ENCODE measurements at places on chromosomes 13 and 19.

DNA sequence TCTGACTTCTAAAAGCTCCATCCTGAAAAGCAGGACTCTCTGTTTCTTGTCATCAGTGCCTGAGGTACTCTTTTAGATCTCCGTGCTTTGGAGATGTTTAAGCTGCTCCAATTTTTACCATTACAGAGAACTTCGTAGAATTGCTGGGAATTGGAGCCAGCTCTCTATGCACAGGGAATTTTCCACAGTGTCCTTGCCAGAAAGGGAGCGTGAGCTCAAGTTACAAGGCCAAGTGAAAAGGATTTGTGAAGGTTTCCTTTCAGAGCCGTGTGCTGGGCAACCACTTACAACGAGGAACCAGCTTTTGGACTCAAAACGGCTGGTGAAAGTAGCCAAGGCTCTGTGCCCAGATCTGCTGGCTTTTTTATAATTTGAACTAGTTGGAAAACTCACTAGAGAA is 82.6 kb downstream of the NUFIP1 start:
- DNase-seq = no peak

- no peak for DNase-seq
Observed at GRCh38 chr13:59478908-59479307, 684.8 kb downstream of the DIAPH3 start.

- no peak for DNase-seq
Observed at GRCh38 chr13:79360095-79360494, 46.0 kb downstream of the RBM26 start.

- DNase-seq = no peak
Observed at GRCh38 chr13:106331116-106331515, 204.3 kb downstream of the EFNB2 start.

DNA sequence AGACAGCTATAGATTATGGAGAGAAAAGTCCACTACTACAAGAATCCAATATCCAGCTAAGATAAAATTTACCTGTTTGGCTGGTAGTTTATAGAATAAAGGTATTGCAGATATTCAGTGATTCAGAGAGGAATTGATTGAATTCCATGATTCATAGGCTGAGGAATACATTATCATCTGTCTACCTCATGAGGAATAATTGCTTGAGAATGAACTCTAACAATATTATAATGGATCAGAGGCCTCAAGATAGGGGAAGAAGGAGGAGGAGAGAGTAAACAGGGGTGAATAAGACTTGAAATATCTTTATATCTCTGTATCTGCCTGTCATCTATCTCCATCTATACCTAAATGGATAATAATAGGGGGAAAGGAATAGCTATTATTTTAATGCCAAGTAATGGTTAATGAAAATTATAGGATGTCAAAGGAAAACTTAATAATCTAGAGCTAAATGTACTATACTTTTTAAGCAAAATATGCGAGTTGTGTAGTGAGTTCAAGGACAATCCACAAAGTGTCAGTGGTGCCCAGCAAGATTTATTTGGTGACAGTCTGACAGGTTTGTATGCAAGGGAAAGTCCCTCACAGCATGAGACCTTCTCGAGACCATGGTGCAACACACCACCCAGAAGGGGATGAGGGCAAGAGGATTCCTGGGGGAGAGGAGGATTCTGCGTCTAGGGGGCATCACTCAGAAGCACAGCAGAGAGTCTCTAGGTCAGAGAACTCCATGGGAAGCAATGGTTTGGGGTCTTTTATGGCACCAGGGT is 224.5 kb downstream of the GPC5 start:
- no peak for DNase-seq

DNA sequence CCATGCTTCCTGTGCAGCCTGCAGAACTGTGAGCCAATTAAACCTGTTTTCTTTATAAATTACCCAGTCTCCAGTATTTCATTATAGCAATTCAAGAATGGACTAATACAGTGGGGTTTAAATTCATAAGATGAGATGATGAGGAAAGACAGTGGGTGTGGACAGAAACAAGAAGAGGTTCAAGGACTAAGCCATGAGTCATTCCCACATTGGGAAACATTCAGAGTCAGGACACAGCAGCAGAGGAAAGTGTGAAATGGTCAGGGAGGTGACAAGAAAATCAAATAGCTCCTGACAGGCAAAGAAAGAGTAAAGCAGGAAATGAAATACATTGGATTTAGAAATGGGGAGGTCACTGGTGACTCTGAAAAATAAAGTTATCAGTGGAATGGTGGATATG is 9.1 kb downstream of the ZNF841 start:
- no peak for DNase-seq

DNA sequence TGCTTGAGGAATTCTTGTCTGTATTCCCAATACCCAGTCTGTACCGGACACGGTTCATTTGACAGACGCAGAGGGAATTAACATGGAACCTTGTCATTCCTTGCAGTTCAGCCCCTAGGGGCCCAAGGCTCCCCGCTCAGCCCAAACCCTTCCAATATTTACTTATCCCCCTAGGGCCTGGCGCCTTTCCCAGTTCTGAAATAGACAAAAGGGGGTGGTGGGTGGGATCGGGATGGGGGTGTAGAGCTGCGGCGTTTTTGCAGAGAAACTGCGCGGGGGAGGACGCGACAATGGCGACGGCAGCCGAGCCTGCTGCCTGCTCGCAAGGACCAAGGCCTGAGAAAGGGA is 583 bp downstream of the AKAP8L start:
- no peak for DNase-seq

DNA sequence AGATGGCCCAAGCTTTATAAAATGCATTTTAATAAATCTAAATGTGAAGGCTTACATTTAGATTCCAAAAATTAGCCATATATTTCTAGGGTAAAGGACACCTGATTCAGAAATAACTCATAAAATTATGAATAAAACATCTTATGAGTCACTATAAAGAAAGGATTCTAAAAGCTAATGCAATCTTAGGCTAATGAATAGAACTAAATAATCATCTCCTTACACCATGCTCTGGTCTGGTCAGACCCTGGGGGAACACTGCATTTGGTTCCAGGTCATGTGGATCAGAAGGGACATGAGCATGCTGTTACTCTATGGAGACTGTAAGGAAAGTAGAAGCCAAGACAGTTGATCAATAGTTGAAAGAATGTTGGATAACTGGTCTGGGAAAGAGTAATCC is 370.4 kb downstream of the NDFIP2 start:
- no peak for DNase-seq

DNA sequence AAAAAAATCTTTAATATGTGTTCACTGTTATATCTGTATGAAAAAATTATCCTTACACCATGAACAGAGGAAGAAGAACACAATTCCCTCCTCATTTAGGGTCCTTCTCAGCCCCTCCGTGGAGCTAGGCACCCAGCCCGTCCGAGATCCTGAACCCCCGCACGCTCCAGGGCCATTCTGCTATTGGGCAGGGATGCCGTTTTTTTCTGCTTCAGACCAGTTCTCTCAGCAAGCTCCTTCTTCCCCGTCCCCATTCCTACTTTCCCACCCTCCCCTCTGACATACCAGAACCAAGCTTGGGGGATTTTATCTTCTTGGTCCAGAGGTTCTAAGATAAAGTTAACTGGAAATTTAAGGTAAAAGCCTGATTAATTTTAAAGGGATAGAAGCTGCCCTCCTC is 36.2 kb downstream of the ATP12A start:
- no peak for DNase-seq

DNA sequence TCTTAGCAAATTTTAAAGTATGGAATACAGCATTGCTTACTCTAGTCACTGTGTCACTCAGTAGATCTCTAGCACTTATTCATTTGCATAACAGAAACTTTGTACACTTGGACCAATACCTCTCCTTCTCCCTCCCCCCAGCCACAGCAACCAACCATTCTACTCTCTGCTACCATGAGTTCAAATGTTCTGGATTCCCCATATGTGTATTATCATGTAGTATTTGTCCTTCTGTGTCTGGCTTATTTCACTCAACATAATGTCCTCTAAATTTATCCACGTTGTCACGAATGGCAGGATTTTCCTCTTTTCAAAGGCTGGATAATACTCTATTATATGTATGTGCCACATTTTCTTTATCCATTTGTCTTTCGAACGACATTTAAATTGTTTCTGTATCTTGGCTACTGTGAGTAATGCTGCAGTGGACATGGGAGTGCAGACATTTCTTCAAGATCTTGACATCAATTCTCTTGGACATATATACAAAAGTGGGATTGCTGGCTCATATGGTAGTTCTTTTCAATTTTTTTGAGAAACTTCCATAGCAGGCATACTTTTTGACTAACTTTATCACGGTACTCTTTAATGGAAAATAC is 184.5 kb upstream of the SOX21 start:
- DNase-seq = no peak

- no peak for DNase-seq
Observed at GRCh38 chr13:76667551-76667950, 218.7 kb downstream of the KCTD12 start.

GRCh38 chr13:106610486-106610885 is 42.5 kb upstream of the ARGLU1 start:
- no peak for DNase-seq

DNA sequence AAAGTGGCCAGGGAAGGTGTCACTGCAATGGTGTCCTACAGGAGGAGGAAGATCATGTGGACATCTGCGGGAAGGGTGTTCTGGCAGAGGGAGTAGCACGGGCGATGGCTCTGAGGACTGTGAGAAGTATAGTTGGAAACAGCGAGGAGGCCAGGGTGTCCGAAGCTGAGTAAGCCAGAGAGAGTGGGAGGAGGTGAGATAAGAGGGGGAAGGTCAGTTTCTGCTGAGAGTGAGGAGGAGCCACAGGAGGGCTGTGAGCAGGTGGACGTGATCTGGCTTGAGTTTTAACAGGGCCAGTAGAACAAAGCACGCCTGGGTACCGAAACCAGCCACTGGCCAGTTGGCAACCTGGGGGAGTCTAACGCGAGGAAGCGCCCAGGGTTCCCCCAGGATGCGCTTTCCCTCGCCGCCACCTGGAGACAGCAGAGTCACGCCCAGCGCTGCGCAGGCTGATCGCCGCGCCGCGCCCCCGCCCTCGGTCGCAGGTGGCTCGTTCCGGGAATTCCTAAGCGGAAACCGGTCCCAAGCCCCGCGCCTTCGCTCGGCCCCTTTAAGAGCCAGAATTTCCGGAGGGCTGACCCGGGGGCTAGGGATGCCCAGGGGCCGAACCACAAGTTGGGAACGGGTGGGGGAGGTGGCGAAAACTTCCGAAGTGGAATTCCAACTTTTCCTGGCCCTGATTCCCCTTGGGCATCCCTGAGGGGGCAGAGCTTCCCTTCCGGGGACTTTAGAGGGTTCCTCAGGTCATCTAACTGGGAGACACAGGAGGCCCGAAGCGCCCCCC is 1.1 kb upstream of the LSR start:
- DNase-seq = no peak

DNA sequence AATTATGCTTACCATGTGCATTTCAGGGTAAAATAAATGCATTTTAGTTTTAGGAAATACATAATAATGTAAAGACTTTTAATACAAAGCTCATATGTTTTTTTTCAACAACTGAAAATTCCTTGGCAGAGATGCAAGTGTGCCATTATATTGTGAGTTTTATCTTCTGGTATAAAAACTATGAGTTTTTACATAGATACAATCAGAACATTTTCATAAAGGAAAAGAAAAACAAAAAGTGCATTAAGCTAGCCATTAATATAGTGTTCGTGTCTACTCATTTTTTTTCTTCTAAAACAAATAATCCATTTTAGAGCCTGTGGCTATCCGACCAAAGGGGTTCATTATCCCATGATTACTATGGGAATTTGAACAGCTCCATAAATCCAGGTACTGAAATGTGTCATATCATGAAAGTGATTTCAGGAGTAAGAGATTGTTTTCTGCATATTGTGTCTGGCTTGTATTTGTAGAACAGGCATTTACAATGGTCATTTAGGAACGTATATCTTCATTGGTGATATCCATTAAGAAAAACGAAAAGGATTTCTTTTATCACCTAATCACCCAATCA is 236.9 kb upstream of the SLC10A2 start:
- DNase-seq = no peak

GRCh38 chr19:39307822-39308530 is 11.8 kb downstream of the IFNL1 start:
- no peak for DNase-seq

DNA sequence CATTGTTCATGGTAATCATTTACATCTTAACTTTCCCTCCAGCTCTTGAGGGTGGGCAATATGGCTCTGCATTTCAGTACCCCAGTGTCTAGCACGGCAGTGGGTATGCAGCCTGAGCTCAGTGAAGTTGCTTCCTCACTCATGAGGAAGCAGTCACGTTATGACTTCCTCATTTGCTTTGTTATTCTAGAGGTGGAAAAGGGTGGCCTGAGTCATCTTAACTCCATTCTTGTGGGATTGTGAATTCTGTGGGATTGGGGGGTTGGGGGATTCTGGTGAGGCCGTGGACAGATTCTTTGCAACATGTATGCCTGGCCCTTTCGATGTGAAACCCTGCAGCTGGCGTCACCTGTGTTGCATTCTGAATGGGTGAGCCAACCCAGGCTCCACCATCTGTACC is 406.7 kb upstream of the ZNF507 start:
- DNase-seq = no peak

DNA sequence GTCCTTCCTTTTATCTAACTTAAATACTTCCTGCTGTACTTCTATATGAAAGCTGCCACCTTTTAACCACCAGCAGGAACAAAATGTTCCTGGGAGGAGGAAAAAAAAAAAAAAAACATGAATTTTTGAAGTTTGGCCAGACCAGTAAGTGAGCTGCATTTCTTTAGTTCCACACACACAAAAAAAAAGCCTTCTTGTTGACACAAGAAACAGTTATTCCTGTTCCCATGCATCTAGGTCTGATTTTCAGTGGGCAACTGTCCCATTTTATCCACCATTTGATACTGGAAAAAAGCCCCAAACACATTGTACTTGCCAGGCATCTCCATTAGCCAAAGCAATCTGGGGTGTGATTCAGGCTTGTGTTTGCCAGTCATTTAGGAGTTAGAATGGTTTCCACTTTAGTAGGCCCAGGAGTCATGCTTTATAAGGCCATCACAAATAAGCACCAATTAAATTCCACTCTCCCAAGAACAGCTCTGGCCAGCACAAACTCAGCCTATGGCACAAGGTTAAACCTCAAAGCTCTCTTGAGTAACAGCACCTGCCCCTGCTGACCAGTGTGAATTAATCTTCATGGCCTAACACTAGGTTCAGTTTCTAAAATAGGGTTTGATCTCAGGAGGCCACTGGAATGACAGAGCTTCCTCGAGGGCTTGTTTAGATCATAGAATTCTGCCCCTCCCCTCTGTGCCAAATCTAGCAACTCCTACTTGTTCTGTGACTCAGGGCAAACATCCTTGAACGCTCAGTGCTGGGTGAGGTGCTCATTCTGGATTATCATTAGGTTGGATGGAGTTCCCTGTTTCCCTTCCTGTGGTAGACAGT is 67.1 kb downstream of the NUFIP1 start:
- DNase-seq = no peak

DNA sequence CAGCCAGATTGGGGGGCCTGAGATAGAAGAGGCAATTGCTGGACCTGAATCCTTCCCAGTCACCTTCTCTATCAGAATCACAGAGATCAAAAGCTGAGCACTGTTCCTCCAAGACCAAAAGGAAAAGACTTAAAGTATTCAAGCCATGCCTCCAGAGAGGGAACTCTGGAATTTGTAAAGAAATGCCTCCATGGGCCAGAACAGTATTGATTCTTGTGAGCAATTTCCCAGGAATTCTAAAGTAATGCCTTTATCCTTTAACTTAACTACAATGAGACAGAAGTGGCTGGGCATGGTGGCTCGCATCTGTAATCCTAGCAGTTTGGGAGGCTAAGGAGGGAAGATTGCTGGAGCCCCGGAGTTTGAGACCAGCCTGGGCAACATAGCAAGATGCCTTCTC is 148.8 kb downstream of the FLT1 start:
- DNase-seq = no peak

- no peak for DNase-seq
Observed at GRCh38 chr13:110323172-110323891, 16.2 kb downstream of the COL4A2 start.

GRCh38 chr13:45807520-45808099 is 43.9 kb downstream of the SIAH3 start:
- DNase-seq = no peak
